Spleen (tissue), 13 donors: ENCODE measurements at places on chromosomes 5 and 9. TPM values are rescaled to one million over a fixed set of nuclear protein-coding genes. Genes with fewer than 3 reads are reported as not detected.

DNA sequence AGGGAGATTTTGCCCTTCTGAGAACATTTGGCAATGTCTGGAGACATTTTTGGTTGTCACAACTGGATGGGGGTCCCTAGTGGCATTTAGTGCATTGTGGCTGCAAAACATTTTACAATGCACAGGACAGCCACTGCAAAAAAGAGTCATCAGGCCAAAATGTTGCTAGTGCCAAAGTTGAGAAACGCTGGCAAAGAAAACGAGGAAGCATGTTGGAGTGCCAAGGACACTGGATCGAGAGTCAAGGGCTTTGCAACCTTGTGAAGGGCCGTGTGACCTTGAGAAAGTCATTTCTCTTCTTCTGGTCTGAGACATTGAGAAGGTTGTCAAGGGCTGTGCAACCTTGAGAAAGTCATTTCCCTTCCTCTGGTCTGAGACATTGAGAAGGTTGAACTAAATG, 45.7 kb upstream of the FRRS1L start:
- H3K4me1 ChIP-seq, result no peaks in the 10 kb centered on the region
- no peak overlapping the region for H3K27ac ChIP-seq
- no peak overlapping the region for H3K4me3 ChIP-seq
- no peaks in the 10 kb centered on the region for H3K36me3 ChIP-seq

DNA sequence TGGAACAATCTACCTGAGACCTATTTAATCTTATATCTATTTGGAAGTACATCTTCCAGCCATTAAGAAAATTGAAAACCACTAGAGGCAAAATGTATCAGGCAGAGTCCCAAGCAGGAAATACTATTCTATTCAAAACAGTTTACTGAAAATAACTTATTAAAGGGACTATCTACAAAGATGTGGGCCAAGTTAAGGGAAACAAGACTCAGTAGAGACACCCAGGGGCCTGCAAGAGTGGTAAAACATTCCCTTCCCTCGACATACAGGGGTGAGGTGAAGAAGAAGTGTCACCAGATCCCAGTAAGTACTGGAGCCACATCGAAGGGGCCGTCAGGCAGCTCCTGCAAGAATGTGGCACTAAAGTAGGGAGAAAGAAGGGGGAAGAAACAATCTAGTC, 12.1 kb upstream of the NRG2 start:
- H3K27ac ChIP-seq, result no peak overlapping the region
- no peak for DNase-seq

DNA sequence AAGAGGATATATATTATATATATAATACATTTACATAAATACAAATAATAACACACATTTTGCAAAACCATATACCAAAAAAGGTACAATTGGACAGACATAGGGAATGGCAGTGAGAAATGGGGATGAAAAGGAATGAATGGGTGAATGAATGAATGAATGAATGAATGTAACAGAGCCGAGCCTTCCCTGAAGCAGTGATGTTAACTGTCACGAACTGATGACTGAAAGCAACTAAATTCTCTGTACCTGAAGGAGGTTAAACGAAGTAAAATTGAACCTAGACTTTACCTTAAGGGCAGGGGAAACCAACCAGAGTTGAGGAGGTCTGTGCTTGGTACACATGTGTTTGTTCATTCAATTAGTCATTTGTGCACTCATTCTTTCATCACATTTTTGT, 169.6 kb upstream of the TBC1D2 start:
- DNase-seq, result no peak
- H3K4me3 ChIP-seq, result no peak overlapping the region
- H3K36me3 ChIP-seq, result no peaks in the 10 kb centered on the region
- H3K27ac ChIP-seq, result no peak overlapping the region

MXD3 gene
- 37.4 TPM for total RNA-seq

LHX3 gene
- not detected for total RNA-seq

PCSK1 gene
- 0.36 TPM for total RNA-seq
